HTR-8/SVneo (cell line): ENCODE measurements at places on chromosomes 13 and 19.

- DNase-seq: no peak
Measured at GRCh38 chr19:20357921-20358320, 190.9 kb downstream of the ZNF486 start.

GRCh38 chr13:30744681-30745077 is 9.3 kb downstream of the ALOX5AP start:
- no peak for DNase-seq

GRCh38 chr19:7904074-7905020 is 670 bp downstream of the MAP2K7 start:
- DNase-seq: no peak

DNA sequence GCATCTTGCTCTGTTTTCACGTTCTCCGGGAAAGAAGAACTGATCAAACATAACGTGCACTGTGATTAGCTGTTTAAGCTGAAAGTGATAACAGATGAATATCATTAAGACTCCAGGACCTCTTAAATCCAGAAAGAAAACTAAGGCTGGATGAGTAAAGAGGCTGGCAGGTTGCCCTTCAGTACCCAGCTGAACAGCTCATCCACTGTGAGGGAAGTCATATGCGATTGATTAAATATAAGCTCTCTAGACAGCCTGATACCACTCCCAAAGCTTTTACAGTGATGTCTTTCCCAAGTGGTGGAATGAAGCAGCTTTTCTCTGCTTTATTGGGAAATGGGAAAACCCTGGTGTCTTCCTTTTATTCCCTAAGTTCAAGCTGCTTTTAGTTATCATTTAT is 116.9 kb downstream of the EFNB2 start:
- no peak for DNase-seq

DNA sequence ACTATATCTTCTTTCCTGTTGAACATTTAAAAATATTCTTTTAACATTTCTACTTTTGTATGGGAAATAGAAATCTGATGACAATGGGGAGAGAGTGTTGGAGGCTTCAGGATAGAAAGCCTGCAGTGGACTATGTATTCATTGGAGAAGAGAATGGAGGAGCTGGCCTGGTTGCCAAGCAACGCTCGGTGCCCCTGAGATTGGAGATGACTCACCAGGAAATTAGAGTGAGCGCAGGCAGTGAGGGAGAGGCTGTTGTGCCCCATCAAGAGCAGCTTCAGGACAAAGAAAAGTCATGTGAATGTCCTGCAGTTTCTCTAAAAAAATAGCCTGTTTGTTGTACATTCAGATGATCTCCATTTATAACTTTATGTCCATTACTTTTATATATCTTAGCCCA is 48.7 kb upstream of the ZNF835 start:
- no peak for DNase-seq

DNA sequence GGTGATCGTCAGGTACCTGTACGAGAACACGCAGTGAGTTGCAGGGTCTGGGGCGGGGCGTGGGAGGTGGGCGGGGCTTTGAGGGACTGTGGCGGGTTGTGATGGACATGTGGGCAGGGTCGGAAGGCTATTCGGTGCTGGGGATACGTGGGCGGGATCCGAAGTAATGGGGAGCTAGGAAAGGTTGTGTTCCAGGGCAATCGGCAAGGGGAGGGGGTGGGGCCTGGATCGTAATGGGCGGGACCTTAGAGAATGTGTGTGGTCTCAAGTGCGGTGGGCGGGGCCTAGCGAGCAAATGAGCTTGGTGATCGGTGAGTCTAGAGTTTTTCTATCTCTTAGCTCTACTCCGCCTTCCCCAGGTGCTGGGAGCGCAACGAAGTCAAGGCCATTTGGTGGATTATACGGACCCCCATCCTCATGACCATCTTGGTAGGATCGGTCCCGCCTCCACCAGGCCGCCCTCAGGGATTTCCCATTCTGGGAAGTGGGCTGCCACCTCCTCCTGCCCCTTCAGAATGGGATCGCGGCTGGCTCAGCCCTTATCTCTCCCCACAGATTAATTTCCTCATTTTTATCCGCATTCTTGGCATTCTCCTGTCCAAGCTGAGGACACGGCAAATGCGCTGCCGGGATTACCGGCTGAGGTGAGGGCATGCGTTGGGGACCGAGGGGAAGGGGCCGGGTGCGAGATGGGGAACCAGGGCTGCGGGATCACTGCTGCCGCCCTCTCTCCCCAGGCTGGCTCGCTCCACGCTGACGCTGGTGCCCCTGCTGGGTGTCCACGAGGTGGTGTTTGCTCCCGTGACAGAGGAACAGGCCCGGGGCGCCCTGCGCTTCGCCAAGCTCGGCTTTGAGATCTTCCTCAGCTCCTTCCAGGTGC is 9.6 kb downstream of the GIPR start:
- DNase-seq: no peak

- no peak for DNase-seq
Measured at GRCh38 chr19:2320049-2320448, 8.3 kb downstream of the LSM7 start.

GRCh38 chr13:25872481-25873241 is 179.2 kb downstream of the SHISA2 start:
- no peak for DNase-seq

DNA sequence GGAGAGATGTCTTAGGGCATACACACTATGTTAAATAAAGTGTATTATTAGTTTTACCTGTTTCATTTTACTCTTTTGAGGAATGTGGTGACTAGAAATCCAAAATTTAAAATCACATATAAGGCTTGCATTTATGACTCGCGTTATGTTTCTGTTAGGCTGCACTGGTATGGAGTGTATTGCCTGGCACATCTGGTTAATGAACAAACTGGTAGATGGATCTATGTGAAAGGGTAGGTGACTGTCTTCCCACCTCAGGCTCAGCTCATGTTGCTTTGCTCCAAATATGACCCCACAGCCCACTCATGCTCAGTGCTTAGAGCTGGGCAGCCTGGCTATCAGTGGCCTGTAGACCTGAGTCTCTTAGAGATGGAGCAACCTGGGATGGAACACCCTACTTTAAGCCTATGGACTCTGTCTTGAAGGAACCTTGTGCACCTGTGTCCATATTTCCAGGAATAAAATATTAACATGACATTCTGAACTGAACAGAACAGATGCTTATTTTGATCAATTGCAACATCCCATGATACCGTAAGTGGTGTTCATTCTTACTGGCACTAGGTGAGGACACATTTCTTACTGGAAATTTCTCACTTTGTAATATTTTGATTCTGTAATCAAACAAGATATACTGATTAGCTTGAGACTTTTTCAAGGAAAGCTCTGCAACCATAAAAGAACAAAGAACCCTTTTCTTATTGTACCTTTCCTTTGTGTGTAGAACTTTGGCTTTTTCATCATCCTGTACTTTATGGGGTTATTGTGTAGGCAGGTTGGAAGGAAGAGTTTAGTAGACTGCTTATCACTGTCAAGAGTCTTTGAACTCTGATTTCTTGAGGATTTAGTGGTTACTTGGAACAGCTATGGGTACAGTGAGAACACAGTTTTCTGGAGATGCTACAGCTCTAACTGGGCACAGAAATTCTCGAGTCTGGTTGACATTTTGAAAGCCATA is 9.6 kb upstream of the OLFM4 start:
- no peak for DNase-seq

- no peak for DNase-seq
Measured at GRCh38 chr19:4916292-4917082, 7.2 kb downstream of the UHRF1 start.

DNA sequence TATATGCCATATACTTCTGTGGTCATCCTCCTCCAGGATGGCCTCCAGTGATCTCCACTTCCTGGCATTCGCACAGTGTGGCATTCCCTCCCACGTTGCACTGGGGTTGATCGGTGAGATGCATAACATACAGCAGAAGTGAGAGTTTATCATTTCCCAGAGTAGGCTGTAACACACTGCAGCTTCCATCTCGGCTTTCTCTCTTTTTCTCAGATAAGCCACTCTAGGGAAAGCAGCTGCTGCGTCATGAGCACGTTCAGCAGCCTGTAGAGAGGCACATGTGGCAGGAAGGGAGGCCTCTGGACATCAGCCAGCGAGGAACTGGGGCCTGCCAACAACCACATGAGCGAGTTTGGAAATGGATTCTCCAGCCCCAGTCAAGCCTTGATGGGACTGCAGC is 807.1 kb downstream of the DIAPH3 start:
- no peak for DNase-seq

DNA sequence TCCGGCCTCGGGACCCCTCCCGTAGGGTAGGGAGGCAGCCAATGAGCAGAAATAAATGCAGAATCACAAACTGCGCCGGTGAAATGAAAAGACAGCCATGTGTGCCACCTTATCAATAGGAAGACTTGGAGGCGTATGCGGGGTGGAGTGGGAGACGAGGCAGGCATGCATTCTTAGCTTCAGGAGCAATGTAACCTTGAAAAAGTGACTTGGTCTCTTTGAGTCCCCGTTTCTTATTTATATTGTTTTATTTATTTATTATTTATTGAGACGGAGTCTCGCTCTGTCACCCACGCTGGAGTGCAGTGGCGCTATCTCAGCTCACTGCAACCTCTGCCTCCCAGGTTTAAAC is 16.0 kb downstream of the SSC5D start:
- DNase-seq: no peak

- peak; percentile 3 for DNase-seq
Measured at GRCh38 chr13:87954091-87954490, 282.9 kb downstream of the SLITRK5 start.

- peak; percentile 39 for DNase-seq
Measured at GRCh38 chr19:35845215-35846037, 6.9 kb downstream of the NPHS1 start.

GRCh38 chr13:78341032-78341431 is 262.3 kb downstream of the POU4F1 start:
- no peak for DNase-seq

DNA sequence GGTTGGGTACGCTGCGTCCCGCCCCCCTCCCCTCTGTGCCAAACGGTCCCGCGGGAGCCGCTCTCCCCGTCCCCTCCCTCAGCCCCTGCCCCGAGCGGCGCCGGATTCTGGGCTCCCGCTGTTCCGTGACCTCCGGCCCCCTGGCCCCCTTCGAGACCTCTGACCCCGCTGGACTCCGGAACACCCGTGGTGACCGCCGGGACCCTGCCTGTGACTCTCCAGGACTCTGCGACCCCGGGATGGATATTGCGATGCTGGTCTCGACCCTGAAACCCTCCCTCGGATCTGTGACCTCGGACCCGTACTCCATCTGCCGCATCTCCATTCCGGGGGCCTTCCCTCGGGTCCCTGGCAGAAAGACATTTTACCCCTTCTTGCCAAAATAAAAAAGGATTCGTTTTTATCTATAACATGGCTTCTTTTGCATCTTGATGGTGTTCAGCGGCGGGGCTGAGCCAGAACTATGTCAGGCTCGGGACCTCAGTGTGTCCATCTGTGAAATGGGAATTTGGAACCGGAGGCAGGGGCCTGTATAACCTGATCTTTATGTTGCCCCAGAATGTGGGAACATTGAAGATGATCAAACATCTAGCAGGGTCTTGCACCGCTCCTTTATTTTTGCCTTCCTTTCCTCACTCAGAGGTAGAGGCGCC is 654 bp upstream of the MEGF8 start:
- DNase-seq: no peak

DNA sequence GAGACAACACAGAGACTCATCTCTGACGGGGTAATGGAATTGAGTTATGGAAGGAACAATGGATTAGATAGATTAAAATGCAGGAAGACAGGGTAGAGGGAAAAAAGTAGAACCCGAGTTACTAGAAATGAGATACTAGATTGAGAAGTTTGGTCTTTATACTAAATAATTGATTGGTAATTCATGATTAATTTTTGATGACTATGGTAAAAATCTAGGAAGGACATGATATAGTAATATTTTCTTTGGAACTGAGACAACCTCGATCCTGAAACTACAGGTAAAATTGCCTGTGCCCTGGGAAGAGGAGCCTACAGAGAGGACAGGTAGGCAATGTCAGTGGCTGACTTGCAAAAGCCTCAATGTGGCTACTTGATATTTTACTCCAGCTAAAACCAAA is 188.4 kb upstream of the GPC6 start:
- DNase-seq: no peak

DNA sequence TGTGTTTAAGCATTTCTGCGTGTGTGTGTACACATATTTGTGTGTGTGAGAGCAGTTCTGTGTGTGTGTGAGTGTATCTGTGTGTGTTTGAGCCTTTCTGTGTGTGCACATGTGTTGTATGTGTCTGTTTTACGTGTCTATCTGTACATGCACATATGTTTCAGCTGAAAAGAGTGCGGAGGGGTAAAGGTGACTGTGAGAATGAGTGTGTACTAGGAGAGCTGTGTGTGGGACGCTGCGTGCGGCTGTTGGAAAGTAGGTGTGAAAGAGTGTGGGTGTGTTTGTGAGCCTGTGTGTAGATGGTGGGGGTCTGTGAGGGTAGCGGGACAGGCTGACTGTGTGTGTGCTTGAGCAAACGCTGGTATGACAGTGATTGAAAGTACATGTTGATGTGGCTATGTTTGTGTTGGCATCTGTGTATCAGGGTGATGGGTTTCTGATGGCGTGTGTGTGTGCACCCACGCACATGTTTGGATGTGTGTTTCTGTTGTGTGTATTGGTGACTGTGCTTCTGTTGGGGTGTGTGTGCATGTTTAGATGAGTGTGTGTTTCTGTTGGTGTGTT is 7.5 kb upstream of the TPM4 start:
- DNase-seq: no peak

DNA sequence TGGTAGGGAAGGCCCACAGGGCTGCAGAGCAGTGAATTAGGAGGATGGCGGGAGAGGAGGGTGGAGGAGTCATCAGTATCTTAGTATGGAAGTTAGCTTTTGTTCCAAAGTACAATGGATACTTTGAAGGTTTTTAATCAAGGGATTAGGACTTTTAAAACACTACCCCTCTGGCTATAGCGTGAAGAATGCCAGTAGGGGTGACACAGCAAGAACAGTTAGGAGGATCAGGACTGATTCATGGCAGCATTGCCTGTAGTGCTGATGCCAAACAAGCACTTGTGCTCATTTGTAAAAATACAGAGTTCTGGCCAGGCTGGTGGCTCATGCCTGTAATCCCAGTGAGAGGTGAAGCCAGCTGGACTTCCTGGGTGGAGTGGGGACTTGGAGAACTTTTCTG is 46.2 kb downstream of the SKA3 start:
- no peak for DNase-seq

DNA sequence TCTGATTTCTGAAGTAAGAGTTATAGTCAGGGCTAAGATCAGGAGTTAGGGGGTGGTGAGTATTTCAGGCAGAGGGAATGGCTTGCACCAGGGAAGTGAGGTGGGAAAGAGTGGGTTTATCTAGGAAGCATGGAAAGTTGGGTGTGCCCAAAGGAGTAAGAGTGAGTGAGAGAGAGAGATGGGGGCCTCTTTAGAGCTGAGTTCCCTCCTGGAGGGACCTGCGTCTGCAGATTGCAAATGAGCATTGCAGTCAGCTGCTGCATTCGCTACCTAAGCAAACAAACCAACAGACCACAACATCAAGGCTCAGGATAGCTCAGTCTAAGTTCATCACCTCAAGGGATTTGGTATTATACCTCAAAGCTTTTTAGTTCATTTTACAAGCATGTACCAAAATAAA is 405.8 kb downstream of the FGF9 start:
- no peak for DNase-seq

- no peak for DNase-seq
Measured at GRCh38 chr19:39037194-39037593, 4.8 kb upstream of the FBXO27 start.

DNA sequence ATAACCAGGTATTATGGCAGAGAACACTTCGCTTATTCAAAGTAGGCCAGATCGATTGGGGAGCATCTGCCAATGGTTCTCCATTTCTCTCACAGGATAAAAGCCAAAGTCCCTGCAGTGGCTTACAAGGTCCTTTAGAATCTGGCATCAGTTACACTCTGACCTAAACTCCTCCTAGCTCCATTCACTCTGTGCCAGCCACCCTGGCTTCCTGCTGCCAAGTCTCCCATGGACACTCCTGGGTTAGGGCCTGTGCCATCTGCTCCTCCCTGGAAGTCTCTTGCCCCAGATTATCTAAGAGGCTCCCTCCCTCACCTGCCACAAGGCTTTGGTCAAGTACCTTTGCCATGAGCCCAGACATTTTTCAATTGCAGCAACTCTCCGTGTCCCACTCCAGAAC is 649.2 kb downstream of the DACH1 start:
- DNase-seq: no peak
